ENCODE measurements at places on chromosomes 3 and 15.

DNA sequence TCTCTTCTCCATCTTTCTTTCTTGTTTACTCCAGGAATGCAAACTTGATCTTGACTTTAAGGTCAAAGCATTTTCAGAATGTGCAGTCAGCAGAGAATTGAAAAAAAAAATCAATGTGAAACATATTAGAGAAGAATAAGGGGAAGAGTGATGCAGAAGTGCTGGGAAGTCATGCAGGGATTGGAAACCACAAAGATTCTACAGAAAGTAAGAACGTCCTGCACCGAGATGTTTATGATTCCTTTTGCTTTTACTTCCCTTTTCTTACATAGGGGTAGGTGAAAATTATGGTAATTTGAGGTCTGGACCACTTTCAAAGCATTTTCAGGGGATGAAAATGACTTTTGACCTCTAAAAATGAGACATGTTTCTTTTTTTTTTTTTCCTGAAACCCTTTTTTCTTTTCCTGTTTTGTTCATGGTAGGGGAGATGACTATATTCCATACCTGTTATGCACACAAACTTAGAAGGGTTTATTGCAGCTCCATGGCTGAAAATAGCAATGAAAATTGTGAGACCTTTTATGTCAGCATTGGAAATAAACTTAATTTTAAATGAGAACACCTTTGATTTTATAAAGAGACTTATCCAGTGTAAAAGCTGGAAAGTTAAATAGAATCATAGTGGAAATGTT, 623.5 kb upstream of the TBL1XR1 start:
- DNase-seq = no peak

DNA sequence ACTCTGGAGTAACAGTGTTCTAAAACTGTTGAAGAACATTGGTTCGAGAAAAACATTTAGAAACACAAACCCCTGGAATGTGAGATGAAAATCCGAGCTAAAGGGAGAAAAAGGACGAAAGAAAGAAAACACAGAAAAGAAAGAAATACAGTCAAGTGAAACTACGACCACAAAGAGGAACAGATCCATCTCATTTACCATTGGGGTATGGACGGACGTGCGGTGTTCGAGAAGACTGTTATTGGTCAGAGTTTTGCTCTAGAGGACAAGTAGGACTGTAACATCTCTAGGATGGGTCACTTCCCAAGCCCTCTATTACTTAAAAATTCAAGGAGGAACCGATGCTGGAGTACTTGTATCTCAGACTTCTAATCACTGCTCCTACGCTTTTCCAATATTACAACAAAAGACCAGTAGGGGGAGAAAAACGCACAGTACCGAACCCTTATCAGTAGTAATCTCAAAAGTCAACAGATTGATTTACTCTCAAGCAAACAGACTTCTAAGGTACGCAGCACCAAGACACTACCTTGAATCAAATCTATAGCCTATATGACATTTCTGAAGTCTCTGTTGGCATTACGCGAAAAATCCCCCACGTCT, 1.1 kb upstream of the PIK3CA start:
- no peak for DNase-seq

DNA sequence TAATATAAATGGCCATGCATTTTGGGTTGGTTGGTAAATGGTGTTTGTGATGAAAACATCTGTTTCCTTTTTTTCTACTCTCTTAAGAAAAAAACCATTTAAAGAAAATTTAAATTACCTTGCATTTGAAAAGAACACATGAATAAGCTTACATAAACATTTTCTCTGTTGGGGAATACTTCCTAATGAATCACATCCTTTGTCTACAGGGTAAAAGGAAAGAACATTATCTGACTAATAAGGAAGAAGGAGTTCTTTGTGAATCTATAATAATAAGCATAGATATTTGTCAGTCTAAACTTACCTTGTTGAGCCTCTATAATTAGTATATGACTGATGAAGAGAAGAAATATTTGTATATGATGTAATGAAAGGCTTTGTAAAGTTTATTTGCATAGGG, 254.1 kb upstream of the ZNF717 start:
- DNase-seq = no peak

DNA sequence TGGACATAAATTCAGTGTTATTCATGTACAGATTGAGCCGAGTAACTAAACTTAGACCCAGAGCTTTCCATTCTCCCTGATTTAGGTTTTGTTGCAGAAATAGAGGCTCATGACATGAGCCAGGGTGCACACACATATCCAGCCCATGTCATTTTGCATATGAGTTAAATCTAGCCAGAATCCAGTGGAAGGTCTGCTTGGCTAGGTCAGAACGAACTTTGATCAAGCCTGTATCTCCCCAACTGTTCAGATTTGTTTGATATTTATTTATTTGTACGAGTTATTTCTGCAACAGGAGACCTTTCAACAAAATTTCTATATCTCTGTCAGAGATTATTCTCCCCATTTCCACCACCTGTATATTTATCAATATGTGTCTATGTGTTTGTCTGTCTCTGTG, 247.5 kb upstream of the THBS1 start:
- no peak for DNase-seq

GRCh38 chr3:189806171-189806951, 175.2 kb downstream of the TP63 start:
- no peak for DNase-seq

DNA sequence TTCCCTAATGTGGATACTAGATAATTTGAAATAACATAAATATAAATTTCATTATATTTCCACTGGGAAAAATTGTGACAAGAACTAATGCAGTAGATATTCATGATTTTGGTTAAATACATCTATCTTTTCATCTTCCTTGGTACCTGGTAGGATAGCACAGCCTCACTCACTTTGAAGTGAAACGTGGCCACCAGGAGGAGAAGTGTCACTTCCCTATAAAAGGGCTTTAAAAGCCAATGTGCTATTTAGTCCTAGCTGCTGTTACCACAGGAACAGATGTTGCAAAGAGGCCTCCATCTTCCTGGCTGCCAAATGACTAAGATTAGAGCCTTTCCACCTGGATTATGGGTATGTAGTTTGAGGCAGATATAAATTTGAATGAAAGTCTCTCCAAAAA, 140.0 kb downstream of the PLOD2 start:
- DNase-seq = no peak

DNA sequence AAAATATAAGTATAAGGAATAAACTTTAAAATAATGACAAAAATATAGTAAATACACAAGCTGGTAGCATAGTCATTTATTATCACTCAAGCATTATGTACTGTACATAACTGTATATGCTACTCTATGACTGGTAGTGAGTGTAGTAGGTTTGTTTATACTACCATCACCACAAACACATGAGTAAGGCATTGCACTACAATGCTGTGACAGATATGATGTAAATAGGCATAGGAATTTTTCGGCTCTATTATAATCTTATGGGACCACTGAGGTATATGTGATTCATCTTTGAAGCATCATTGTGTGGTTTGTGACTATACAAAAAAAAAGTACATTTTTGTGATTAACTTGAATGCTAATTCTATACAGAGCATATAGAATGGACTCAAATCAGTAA, 35.3 kb upstream of the FBN1 start:
- DNase-seq = no peak

GRCh38 chr15:45529613-45530012, 7.1 kb upstream of the SLC30A4 start:
- DNase-seq = no peak

DNA sequence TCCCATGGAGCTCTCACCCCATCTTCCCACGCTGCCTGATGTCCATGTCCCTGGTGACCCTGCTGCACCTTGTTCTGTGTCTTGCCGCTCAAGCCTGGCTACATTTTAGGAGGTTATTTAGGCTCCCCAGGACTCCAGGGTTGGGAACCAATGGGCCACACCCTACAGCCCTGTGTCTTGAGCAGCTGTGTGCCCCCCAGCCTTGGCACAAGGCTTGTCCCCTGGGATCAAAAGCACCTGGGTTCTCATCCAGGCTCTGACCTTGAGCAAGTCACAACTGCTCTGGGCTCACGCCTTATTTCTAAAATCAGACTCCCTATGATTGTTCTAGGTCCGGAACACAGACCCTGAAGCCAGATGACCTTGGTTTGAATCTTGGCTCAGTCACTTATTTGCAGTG, 14.1 kb downstream of the SPSB4 start:
- DNase-seq = no peak

DNA sequence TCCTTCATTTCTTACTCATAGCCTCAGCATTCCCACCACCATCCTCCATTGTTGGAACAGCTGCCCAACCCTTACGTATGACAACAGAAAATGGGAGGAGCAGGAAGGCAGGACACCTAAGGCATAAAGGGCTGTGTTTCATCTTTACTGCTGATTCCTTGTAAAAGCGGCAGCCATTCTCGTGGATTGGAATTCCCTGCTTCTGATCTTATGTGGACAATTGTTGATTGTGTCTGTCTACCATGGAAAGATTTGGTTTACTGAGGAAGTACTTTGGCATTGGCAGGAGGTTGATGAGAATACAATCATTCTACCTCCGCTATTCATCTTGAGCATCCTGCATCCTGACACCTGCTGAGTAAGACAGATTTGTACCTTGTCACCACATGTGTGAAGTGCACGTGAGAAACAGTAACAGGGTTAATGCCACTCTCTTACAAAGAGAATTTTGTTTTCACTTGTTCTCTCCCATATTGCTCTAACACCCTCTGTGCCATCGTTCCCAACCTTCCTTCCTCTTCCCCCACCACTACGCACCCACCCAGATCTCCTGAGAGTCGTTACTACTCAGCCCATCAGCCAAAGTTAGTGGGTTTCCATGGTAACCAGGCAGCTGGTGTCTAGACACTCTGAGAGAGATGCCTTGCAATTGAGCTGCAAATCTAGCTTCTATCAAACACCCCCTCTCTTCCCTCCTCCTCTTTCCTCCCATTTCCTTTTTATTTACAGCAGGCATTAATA, 75.7 kb downstream of the GAP43 start:
- DNase-seq = no peak

GRCh38 chr3:141754032-141754431, 9.2 kb upstream of the GRK7 start:
- no peak for DNase-seq

DNA sequence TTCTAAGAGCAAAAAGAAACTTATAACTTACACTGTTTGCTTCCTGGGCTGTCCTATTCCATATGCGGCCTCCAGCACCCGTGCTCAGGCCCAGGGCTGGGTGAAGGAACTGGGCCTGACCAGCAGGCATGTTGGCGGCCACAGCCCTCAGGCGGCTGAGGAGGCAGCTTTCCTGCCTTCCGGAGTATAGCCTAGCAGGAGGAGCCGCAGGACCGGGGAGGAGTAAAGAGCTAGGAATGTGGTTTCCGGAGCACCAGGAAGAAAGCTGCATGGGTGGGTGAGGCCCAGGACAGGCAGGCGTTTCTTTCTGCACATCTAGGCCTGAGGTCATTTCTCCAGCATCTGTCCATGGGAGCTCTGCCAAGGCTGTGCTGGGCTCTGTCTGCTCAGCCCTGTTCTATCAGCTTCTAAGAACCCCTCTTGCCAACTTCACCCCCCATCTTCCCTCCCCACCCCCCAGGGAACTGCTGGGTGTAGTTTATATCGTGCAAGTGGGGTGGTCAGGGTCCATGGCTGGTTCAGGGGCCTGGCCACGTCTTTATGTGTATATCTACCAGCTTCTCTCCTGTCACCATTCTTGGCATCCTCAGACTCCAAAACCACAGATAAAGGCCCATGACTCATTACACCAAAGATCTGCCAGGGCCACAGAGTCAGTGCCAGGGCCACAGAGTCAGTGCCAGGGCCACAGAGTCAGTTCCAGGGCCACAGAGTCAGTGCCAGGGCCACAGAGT, 7.8 kb upstream of the KIF7 start:
- DNase-seq = no peak

- no peak for DNase-seq
Measured at GRCh38 chr3:106985721-106986120, 391.5 kb upstream of the CCDC54 start.

- no peak for DNase-seq
Measured at GRCh38 chr3:114834175-114834940, 312.7 kb downstream of the ZBTB20 start.

DNA sequence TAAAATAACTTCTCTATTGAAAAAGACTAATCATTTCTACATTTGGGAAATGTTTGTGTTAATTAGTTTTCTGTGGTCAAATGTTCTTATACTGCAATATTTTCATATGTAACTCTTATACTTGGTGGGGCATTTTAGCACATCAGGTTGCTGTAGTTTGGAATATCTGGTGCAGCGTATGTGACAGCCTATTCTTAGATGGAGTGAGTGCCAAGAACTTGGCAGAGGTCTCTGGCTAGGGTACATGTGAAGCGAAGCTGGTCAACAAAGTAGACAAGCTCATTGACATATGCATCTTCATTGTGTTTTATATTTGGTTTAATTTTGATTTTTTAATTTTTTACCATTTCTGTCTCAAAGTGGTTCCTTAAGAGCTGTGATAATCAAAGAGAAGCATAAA, 53.2 kb downstream of the CHAC1 start:
- no peak for DNase-seq

DNA sequence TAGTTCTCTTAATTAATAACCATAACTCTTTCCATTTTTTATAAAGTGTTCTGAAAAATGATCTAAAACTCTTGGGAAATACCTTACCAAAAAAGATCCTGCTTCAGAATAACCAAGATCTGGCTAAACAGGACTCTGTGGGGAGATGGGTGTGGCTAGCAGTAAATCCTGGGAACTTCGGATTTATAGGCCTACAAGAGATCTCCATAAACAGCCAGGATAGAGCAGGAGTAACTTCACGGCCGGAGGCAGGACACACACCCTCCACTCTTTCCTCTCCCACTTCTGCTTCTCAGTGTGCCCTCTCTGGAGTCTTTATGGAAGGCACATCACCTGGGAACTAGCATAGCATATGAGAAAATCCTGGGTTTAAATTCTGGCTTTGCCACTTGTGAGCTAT, 309.4 kb upstream of the SOX2 start:
- DNase-seq = no peak

GRCh38 chr3:12941495-12942023, 100.2 kb upstream of the RPL32 start:
- DNase-seq = no peak

Data from GM12891 (cell line).